ENCODE measurements at places on chromosomes 12 and 14.

- DNase-seq: no peak
Observed at GRCh38 chr12:79747274-79747673, 56.5 kb upstream of the PAWR start.

DNA sequence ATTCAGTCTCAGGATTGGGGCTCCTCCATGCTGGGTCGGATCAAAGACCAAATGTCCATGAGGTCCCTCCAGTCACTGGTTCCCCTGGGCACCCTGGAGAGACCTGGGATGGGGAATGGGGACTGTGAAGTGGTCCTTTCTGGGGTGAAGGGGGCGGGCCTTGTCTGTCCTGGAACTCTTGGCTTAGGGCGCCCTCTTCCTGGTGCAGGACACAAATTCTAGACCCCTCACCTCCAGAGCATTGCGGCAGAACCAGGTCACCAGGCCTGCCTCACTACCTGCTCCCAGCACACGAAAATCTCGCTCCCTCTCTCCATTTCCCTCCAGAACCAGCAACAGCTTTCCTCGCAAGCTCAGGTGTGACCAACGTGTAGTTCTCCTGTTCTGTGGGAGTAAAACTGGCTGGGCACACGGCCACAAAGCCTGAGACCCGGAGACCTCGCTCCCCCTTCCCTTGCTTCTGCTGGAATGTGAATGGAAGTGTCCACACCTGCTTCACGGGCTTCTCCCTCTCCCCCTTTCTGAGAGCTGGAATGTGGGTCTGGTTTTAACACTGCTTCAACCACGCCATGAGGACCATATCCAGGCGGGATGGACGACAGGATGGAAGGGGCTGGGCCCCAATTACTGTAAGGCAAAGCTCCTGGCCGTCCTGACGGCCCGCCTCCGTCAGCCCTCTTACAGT lies 112.7 kb downstream of the SCARB1 start:
- no peak for DNase-seq

DNA sequence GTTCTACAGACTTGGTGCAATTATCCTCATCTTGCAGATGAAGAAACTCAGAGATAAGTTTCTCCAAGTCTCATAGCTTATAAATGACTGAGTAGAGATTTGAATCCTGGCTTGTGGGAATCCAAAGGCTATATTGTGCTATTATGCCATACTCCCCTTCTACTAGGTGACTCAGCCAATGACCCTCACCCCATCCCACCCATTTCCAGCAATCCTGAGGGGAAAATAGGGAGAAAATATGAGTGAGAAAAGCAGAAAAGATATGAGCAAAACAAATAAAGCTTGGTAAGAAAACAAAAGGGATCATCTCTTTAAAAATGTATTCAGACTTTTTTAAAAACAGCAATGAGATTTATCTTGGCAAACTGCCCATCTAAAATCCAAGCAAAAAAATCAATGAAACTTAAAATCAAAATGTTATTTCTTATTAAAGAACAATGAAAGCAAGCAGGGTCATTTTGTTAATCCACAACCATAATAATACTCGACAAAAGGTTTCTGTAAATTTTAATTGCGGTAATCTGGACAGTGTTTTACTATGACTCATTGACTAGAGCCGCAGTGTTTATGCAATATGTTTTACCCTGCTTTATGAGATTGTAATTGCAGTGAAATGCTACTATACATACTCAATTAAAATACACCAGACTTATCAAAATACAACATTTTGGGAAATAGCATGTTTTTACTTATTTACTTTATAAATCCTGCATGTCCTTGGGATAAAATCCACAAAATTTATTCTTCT lies 13.1 kb upstream of the LGR5 start:
- DNase-seq: no peak

DNA sequence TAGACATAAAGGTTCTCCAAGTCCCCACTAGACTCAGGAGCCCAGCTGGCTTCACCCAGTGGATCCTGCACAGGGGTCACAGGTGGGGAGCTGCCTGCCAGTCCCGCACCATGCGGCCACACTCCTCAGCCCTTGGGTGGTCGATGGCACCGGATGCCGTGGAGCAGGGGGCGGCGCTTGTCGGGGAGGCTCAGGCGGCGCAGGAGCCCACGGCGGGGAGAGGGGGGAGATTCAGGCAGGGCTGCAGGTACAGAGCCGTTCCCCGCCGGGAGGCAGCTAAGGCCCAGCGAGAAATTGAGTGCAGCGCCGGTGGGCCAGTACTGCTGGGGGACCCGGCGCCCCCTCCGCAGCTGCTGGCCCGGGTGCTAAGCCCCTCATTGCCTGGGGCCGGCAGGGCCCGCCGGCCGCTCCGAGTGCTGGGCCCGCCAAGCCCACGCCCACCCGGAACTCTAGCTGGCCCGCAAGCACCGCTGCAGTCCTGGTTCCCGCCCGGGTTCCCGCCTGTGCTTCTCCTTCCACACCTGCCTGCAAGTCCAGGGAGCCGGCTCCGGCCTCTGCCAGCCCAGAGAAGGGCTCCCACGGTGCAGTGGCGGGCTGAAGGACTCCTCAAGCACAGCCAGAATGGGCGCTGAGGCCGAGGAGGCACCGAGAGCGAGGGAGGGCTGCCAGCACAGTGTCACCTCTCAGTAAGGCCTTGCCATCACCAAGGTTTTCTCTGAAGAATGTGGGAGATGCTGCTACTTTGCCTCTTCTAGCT lies 58.4 kb upstream of the PPP1R12A start:
- DNase-seq: no peak

DNA sequence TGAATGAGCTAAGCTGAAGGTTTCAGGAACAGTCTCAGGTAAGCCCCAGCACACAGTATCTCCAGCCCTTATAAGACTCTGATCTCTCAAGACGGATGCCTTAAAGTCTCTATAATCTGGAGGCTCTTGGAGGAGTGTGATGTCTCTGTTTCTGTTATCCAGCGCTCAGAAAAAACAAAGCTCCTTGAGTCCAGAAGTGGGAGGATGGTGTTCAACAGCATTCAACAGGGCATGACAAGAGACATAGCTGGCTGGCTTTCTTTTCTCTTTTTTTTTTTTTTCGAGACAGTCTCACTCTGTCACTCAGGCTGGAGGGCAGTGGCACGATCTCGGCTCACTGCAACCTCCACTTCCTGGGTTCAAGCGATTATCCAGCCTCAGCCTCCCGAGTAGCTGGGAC lies 31.6 kb upstream of the TESC start:
- no peak for DNase-seq

GRCh38 chr12:93299262-93299846 lies 78.4 kb upstream of the NUDT4 start:
- DNase-seq: no peak

DNA sequence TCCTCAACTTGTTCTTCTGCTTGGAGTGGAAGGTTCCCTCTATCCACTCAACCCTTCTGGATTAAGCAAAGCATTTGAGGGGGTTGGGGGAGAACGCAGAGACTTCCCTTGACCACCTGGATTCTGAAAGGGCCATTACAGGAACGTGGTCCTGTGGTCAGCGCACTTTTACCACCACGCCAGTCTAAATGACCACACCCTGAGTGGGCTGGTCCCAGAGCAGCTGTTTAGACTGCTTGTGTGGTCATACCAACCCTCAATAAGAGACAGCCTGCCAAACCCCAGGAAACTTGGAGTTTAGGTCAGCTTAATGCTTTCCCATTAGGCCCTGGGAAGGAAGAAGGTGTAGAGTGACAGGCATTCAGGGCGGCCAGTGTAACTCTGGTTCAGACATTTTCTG lies 165.5 kb upstream of the ATP2B1 start:
- DNase-seq: no peak

- no peak for DNase-seq
Observed at GRCh38 chr14:65222440-65222858, 120.1 kb upstream of the MAX start.

- no peak for DNase-seq
Observed at GRCh38 chr12:2356601-2357125, 303.9 kb downstream of the CACNA1C start.

- DNase-seq: no peak
Observed at GRCh38 chr14:68518761-68519670, 273.9 kb downstream of the ZFP36L1 start.

- no peak for DNase-seq
Observed at GRCh38 chr12:128510511-128510910, 243.5 kb downstream of the TMEM132C start.

GRCh38 chr14:72850360-72850759 lies 43.5 kb downstream of the DPF3 start:
- no peak for DNase-seq

DNA sequence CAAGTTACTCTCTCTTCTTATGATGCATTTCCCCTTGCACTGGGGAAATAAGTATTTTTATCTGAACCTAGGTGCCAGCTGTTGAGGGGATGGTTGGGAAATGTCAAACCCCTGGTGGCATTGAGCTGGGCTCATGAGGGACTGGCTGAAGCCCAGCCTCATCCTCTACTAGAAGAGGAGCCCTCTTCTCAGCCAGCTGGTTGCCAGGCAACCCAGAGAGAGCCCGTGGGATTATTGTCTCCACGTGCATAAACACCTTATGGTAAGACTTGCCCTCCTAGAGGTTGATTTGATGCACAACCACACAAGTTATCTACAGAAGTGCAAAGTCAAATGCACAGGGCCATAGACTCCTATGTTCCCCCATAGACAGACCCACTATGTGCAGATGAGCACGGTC lies 89.8 kb downstream of the WSCD2 start:
- no peak for DNase-seq

GRCh38 chr14:21557084-21557901 lies 22.6 kb downstream of the OR10G3 start:
- DNase-seq: peak; percentile 69

DNA sequence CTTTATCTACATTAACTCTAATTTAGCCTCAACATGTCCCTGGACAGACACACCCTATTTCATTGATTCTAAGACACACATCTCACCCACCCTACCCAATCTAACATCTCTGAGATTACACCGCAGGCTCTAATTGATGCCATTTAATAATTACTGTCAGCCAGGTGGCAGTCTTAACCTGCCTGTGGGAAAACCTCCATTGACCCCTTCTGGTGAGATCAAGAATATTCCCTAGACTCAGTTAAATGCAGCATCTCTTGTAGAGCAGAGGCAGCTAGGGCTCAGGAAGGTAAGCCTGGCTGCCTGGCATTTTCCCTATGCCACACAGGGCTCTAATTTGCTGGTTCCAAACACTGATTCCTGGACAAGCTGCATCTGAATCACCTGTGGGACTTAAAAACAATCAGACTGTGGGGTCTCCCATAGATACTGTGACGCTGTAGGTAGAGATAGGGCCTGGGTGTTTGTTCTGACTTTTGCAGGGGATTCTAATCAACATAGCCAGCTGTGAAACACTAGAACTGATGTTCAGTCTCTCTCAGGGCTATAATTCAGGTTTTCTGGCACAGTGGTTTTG lies 14.3 kb downstream of the MCRS1 start:
- no peak for DNase-seq

DNA sequence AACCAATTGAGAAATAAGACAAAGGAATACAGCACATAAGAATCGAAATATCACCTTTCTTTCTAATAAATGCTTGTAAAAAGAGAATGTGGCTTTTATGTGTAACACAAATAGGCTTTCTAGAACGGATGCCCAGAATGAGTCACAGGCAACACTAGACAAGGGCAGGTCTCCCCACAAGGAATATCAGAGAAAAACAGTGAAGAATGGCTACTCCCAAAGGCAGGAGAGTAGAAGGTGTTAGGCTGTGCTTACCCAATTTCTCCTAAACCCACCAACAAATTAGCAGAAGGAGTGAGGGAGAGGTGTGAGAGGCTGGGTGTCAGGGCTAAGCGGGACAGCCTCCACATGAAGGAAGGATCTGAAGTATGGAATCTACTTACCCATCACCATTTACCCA lies 55.2 kb downstream of the GALNT4 start:
- no peak for DNase-seq

DNA sequence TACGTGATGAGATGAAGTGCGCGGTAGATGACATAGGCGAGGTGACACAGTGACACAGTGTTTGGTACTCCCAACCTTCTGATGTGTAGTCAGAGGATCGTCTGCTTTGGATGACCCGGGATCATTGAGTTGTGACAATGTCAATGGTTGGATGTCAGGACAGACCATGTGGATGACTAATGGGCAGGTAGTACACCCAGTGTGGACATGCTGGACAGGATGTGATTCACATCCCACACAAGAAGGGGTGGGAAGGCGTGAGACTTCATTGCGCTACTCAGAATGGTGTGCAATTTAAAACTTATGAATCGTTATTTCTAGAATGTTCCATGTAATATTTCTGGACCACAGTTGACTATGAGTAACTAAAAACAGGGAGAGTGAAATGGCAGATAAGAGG lies 23.8 kb downstream of the MAP3K9 start:
- DNase-seq: no peak

DNA sequence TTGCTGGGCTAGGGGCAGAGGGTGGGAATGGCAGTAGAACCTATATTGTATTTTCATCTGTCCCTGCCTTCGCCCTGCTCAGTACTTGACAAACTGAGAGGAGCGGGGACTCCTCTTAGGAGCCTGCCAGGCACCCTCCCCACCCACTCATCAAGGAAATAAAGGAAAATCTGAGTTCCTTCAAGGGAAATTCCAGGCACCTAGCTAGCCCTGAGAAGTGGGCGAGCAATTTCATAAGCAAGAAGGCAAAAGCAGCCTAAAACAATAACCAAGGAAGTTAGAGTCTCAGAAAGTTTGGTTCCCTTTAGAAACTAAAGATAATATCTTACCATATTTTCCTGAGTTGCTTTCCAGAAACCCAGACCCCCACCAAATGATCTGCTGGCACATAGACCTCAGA lies 10.6 kb upstream of the PLEKHD1 start:
- no peak for DNase-seq

DNA sequence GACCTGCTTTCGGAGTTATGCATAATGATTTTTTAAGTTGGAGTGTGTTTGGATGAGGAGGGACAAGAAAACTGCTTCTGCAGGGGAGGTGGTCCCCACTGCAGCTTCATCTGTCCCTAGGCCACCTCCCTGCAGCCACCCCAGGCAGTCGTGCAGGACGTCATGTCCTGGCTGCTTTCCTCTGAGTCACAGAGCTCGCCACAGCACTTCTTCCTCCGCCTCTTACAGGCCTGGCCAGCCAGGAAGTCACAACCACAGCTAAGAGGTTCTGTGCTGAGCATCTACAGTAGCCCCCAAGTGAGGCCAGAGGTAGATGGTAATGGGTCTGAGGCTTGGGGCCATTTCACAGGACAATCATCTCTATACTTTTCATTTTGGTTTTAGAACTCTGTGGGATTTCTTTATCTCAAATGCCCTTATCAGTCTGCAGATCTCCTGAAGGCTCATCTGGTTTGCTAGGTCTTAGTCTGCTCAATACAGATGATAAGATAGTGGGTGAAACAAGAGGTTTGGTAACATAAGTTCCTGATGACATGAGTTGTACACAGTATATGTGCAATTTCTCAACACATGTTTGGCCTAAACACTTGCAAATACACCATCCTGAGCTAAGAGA lies 106.4 kb downstream of the ARF6 start:
- DNase-seq: peak; percentile 67

Data from AG04449 (cell line).